ENCODE measurements at places on chromosomes 6 and 20.
A peak's percentile ranks its signal among the peaks of the same experiment; 100 is the strongest.

DNA sequence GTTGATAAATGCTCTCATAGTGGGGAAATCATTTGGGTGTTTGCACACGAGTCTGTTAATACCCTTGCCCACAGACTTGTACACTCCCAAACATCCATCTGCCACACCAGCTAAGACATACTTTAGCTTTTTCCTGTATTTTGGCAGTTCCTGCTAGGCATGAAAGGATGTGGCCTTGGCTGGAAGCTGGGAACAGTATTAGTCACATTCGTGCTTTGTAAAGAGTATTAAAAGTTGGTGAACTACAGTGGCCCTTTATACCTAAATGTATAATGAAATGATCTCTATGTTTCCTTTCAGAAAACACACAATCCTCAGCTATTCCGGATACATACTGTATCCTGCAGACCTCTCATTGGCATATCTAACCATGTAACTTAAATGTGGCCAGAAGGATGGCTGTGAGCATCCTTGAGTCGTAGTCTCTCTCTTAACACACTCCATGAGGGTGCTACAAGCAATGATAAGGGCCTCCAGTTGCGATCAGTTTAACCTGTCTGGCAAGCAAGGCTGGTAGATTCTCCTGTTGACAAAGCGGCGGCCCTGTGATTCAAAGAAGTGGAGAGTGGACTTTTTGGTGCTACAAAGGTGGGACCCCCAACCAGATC is 1.5 kb downstream of the LEMD2 start:
- H3K36me3 ChIP-seq, result peaks cover 20% of the 10 kb centered on the region
- peak overlapping the region; percentile 85 for H3K4me3 ChIP-seq
- H3K27ac ChIP-seq, result peak overlapping the region; percentile 93
- DNase-seq, result no peak

DNA sequence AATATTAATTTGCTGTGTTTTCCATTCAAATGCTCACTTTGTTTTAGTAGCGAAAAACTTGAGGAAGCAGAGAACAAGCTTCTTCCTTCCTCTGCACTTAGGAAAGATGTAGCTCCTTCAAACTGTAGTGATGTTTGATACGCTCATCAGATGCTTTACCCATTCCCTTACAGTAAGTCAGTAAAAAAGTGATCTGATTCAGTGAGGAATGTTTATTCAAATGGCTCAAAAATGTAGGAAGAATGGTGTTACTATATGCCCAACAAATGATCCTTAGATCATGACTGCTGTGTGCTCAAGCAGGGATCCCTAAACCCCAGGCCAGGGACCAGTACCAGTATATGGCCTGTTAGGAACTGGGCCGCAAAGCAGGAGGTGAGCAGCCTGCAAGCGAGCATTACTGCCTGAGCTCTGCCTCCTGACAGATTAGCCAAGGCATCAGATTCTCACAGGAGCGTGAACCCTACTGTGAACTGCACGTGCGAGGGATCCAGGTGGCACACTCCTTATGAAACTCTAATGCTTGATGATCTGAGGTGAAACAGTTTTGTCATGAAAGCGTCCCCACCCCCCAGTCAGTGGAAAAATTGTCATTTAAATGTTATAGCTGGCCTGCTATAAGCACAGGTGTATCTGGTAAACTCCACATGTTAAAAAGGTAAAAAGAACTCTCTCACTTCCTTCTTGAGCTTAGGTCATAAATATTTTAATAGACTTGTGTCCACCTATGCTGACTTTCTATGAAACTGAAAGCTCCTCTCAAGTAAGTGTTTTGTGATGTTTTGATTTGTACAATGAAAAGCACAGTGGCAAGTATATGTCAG is 187.2 kb downstream of the FOXC1 start:
- H3K27me3 ChIP-seq, result no peaks in the 10 kb centered on the region
- DNase-seq, result no peak
- peaks cover 10% of the 10 kb centered on the region for H3K4me1 ChIP-seq
- no peak overlapping the region for H3K27ac ChIP-seq

DNA sequence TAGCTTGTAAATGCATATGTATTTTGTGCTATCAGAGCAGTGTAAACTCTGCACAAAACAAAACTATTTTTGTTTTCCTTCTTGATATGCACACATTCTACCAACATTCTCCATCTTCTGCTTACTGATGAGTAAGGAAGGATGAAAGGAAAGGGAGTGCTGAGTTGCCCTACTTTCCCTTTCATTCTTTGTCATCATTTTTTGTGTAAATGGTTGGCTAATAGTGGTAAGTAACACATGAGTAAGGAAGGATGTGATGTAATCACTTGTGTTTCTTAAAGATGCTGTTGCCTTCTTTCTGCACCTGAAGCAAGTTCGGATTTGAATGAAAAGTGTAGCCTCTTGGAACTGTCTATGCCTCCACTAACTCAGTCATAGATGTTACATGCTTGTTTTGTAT is 4.6 kb upstream of the REV3L start:
- H3K36me3 ChIP-seq, result peaks cover 32% of the 10 kb centered on the region
- H3K27me3 ChIP-seq, result no peaks in the 10 kb centered on the region
- DNase-seq, result no peak
- H3K27ac ChIP-seq, result peak overlapping the region; percentile 90
- H3K4me1 ChIP-seq, result peaks cover 35% of the 10 kb centered on the region

GRCh38 chr6:137951064-137951597 is 84.1 kb downstream of the TNFAIP3 start:
- no peaks in the 10 kb centered on the region for H3K36me3 ChIP-seq
- H3K4me3 ChIP-seq, result no peak overlapping the region
- DNase-seq, result no peak
- H3K4me1 ChIP-seq, result peaks cover 16% of the 10 kb centered on the region
- peak overlapping the region; percentile 28 for H3K27ac ChIP-seq
- no peaks in the 10 kb centered on the region for H3K27me3 ChIP-seq

DNA sequence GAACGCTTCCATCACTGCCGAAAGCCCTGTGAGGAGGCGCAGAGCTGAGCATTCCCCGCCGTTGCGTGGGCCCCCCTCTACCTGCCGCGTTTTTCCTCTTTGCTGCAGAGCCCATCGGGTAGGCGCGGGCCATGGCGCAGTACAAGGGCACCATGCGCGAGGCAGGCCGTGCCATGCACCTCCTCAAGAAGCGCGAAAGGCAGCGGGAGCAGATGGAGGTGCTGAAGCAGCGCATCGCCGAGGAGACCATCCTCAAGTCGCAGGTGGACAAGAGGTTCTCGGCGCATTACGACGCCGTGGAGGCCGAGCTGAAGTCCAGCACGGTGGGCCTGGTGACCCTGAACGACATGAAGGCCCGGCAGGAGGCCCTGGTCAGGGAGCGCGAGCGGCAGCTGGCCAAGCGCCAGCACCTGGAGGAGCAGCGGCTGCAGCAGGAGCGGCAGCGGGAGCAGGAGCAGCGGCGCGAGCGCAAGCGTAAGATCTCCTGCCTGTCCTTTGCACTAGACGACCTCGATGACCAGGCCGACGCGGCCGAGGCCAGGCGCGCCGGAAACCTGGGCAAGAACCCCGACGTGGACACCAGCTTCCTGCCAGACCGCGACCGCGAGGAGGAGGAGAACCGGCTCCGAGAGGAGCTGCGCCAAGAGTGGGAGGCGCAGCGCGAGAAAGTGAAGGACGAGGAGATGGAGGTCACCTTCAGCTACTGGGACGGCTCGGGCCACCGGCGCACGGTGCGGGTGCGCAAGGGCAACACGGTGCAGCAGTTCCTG is 693 bp downstream of the FAM50B start:
- DNase-seq, result no peak
- peaks cover 7% of the 10 kb centered on the region for H3K36me3 ChIP-seq
- no peaks in the 10 kb centered on the region for H3K27me3 ChIP-seq
- peak overlapping the region; percentile 70 for H3K4me3 ChIP-seq
- peaks cover 20% of the 10 kb centered on the region for H3K4me1 ChIP-seq

GRCh38 chr20:48339190-48339985 is 488.4 kb downstream of the PREX1 start:
- H3K27me3 ChIP-seq, result peaks cover 13% of the 10 kb centered on the region
- H3K36me3 ChIP-seq, result no peaks in the 10 kb centered on the region
- H3K27ac ChIP-seq, result no peak overlapping the region

DNA sequence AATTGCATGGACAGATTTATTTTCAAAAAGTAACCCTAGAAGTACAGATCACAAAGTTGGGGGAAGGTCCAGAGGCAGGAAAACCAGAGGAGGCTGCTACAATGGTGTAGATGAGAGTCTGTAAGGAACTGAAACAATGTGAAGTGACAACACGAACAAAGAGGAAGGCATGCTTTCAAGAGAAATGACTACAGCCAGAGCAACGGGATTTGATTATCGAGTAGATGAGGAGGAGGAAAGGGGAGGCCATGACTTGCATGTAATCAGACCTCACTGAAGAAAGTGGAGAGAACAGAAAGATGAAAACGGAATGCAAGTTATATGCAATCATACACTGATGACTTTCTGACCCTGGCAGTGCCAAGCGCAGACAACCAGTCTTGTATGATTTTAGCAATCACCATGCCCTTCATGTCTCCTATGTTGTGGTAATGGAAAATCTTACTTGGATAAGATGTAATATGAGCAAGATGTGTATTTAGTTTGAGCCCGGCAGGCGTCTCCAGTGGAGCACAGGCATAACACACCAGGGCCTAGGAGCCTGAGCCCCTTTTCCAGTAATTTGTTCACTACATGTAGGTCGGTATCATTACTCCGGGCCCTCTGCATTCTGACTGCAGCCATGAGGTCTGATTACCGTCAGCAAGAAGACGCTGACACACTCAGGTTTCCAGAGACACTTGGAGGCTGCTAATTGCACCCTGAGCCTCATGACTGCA is 34.0 kb upstream of the FAM83C start:
- no peak for DNase-seq
- peaks cover 4% of the 10 kb centered on the region for H3K36me3 ChIP-seq
- peaks cover 46% of the 10 kb centered on the region for H3K4me1 ChIP-seq
- H3K4me3 ChIP-seq, result no peak overlapping the region

DNA sequence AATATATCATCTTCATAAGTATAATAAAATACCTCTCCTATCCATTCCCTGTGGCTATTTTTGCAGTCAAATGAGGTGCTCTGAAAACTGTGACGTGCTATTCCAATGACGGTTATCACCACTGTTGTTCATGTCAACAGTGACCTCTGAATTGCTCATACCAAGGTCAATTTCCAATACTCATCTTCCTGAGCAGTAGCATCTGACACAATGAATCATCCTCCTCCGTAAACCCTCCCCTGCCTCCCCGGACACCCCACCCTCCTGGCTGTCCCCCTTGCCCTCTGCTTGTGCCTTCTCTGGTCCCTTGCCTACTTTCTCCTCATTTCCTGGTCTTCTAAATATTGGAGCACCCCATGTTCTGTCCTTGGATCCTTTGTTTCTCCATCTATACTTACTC is 77.7 kb upstream of the SLC22A23 start:
- DNase-seq, result no peak
- H3K27ac ChIP-seq, result no peak overlapping the region
- H3K4me1 ChIP-seq, result no peaks in the 10 kb centered on the region
- H3K4me3 ChIP-seq, result no peak overlapping the region

- no peak overlapping the region for H3K4me3 ChIP-seq
- no peak overlapping the region for H3K27ac ChIP-seq
- H3K27me3 ChIP-seq, result no peaks in the 10 kb centered on the region
- H3K4me1 ChIP-seq, result no peaks in the 10 kb centered on the region
- H3K36me3 ChIP-seq, result no peaks in the 10 kb centered on the region
These were observed 107.4 kb downstream of the TFAP2A start for GRCh38 chr6:10307476-10307875.

DNA sequence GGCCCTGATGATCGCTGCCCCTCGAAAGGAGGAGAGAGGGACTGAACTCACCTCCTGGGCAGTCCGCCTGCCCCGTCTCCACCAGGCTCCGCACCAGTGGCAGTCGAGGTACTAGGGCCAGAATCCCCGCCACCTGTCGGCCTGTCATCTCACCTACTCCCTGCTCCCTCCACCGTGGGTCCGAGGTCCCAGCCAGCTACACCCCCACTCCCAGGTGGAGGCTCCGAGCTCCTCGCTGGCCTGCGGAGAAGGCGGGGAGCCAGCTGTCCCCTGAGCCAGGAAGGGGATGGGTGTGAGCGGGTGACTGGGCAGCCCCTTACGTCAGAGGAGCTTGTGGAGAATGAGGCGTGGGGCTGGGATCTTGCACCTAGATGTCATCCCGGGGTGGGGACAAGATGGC is 1066.5 kb upstream of the MANEA start:
- H3K27ac ChIP-seq, result no peak overlapping the region
- DNase-seq, result no peak
- no peak overlapping the region for H3K4me3 ChIP-seq
- no peaks in the 10 kb centered on the region for H3K27me3 ChIP-seq

- H3K27ac ChIP-seq, result peak overlapping the region; percentile 85
- peaks cover 72% of the 10 kb centered on the region for H3K4me1 ChIP-seq
- peaks cover 6% of the 10 kb centered on the region for H3K36me3 ChIP-seq
- H3K27me3 ChIP-seq, result no peaks in the 10 kb centered on the region
These were observed 37.5 kb upstream of the IER3 start for GRCh38 chr6:30781743-30782424.

DNA sequence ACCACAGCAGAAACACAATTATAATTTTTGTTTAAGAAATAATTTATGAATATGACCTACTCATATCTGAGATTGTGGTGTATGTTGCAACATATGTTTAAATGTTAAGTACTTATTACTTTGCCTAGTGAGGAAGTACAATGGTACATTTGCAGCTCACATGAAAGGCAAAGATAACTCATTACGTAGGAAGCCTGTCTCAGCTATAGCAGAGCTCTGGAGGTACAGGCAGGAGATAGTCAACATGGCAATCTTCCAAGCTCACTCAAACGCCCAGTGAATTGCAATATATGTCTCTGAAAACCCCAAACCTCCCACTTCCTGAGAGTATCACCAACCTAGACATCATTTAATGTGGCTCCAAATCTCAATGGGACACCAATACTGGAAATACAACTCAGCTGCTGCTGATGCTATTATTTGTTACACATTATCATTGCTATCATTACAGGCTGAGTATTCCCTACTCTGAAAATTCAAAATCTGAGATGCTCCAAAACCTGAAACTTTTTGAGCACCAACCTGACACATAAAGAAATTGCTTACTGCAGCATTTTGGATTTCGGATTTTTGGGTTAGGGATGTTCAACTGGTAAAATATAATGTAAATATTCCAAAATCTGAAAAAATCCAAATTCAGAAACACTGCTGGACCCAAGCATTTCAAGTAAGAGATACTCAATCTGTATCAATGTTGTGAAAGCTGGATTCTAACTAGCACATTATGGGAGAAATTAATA is 25.1 kb upstream of the GSTA4 start:
- H3K27me3 ChIP-seq, result no peaks in the 10 kb centered on the region
- H3K4me3 ChIP-seq, result no peak overlapping the region
- H3K36me3 ChIP-seq, result peaks cover 7% of the 10 kb centered on the region
- no peak for DNase-seq

DNA sequence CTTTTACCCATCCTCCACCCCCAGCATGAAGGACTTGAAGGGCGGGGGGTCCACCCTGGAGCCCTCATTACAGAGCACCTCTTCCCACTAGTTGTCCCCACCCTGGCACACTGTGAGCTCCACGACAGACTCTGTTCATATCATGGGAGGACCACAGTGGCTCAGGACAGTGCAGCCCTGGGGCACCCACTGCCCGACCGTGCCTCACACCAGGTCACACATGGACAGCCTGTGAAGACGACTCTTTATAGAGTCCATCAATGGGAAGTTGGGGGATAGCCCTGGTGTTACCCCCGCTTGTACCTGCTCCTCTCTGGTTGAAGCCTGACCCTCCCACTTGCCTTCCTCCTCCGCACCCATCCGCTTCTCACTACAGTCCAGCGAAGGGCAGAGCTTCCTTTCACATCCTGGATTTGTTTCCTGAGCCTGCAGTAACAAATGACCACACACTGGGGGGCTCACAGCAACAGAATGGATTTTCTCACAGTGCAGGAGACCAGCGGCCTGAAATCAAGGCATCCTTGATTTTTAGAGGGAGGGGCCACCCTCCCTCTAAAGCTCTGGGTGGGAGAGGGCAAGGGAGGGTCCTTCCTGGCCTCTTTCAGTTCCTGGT is 15.5 kb downstream of the ZNF831 start:
- peaks cover 84% of the 10 kb centered on the region for H3K4me1 ChIP-seq
- no peak overlapping the region for H3K4me3 ChIP-seq
- no peaks in the 10 kb centered on the region for H3K27me3 ChIP-seq
- peaks cover 74% of the 10 kb centered on the region for H3K36me3 ChIP-seq
